ENCODE measurements at places on chromosomes 7 and 10. TPM values are rescaled to one million over a fixed set of nuclear protein-coding genes. Genes with fewer than 3 reads are reported as not detected.

Gene C10orf53
- not detected for total RNA-seq

Gene GCK
- total RNA-seq, result 1.2 TPM

Gene SNCG
- 252 TPM for total RNA-seq

Gene PRLHR
- not detected for total RNA-seq

Gene FAM13C
- total RNA-seq, result 43.0 TPM

Gene ENTPD1
- 39.4 TPM for total RNA-seq

Gene GSTO1
- total RNA-seq, result 116 TPM

Gene LRRC18
- not detected for total RNA-seq

Gene CALHM2
- total RNA-seq, result 63.5 TPM

Gene OR2A1
- not detected for total RNA-seq

Gene CADPS2
- total RNA-seq, result 16.8 TPM

Gene PCLO
- 3.2 TPM for total RNA-seq

- DNase-seq, result no peak
These were observed 46.4 kb downstream of the TCF7L2 start for GRCh38 chr10:112996462-112996861.

- no peak for DNase-seq
These were observed 537.5 kb downstream of the DNAJB6 start for GRCh38 chr7:157874208-157874816.

DNA sequence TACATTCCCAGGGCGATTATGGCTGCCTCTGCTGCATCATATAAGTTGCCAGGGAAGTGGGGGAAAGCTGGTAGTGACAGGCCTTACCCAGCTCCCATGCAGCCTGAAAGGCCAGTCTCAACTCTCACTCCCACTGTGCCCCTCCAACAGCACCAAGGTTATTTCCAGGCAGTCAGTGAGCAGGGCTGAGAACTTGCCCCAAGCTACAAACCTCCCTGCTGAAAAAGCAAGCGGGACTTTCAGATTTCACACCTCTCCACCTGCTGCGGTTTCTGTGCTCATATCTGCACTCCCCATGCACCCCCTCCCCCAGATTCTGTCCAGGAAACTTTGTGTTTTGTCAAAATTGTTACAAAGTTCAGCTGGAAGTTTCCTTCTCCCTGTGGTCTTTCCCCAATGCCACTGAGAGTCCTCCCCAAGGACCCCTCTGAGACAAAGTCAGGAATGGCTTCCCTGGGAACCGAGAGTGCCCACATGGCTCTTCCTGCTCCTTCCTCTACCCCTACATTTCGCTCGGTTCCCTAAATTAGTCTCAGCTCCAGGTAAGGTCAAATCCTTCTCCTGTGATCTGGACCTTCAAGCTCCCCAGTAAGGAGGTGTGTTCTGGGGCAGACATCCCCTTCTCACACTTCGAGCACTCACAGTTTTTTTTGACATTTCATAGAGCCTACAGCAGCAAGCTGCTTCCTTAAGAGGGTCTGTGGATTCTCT lies 25.3 kb upstream of the WNT2 start:
- no peak for DNase-seq

- no peak for DNase-seq
These were observed 15.4 kb upstream of the PRF1 start for GRCh38 chr10:70617798-70618568.

DNA sequence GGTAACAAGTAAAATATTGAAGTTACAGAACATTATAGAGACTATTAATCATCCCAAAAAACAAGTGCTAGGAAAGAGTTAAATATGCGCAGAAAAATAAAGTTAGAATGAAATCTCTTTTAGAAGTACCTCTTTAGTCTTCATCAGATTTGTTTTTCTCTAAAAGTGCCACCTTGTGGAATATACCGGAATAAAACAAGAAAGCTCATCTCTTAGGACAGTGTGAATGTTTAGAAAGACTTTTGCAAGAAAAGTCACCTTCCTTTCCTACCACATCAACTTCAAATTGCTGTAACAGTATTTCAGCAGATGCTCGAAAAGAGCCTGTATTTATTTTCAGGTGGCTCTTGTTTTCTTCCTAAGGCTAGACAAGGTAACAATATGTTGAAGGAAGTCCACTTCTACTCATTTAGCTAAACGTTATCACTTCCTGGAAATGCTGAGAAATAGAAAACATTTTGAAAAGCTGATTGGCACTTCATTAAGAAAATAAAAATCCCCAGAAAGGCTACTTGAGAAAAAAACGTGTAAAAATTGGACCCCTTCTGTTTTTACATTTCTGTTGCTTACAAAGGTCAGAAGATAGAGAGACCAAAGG lies 19.8 kb upstream of the FAM133B start:
- DNase-seq, result no peak

- DNase-seq, result no peak
These were observed 31.7 kb upstream of the GALNTL5 start for GRCh38 chr7:151924508-151924907.

DNA sequence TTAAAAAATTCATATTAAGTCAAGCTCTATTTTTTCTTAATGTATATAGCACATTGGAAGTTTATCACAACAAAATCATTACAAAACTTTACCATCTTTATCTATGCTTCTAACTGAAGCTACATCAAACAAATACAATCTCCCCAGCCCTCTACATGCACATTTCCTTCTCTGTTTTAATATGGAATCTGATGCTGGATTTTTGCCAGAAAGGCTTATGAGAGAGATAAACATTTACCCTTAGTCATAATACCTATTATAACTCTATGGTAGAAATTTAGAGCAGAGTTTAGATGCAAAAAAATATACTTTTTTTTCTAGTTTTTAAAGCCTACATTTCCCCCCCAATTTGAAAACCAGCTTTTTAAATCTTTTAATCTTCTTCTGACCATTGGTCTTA lies 1198.6 kb downstream of the GATA3 start:
- DNase-seq, result no peak

- no peak for DNase-seq
These were observed 53.8 kb upstream of the SEC61G start for GRCh38 chr7:54812756-54813322.

GRCh38 chr10:131004276-131004675 lies 307.2 kb downstream of the TCERG1L start:
- no peak for DNase-seq

DNA sequence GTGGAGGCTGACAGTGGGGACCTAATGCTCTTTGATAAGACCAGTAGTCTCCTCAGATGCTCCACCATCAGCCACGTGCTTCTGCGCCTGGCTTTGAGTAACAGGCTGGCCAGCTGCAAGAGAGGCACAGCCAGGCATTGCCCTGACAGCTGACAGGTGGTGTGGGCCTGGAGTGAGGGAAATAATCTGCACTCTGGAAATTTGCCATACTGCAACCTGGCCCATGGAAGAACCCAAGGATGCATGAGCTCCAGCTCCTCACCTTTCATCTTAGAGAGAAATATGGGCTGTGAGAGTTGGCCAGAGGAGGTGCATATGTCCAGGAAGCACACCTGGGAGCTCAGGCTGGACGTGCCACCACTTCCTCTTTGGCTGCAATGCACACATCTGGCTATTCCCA lies 118.9 kb downstream of the PLXDC2 start:
- no peak for DNase-seq

DNA sequence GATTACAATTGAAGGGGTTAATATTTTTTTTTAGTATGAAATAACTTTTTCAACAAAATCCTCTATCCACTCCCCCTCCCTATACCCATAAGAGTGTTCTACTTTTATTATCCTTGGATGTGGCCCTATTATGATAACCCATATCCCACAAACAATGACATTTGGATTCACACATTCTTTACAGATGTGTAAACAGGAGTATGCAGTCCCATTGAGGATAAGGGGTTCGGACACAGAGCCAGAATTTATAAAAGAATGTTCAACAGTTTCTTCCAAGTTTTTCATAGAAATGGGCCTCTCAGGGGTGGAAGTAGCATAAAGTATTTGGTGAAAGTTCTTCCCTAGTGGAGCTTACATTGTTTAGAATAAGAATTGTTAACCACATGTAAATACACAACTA lies 16.1 kb upstream of the PCLO start:
- DNase-seq, result no peak

- DNase-seq, result no peak
These were observed 81.3 kb downstream of the SEMA3A start for GRCh38 chr7:84113286-84113685.

- DNase-seq, result no peak
These were observed 169.7 kb upstream of the RHEB start for GRCh38 chr7:151689196-151689971.

DNA sequence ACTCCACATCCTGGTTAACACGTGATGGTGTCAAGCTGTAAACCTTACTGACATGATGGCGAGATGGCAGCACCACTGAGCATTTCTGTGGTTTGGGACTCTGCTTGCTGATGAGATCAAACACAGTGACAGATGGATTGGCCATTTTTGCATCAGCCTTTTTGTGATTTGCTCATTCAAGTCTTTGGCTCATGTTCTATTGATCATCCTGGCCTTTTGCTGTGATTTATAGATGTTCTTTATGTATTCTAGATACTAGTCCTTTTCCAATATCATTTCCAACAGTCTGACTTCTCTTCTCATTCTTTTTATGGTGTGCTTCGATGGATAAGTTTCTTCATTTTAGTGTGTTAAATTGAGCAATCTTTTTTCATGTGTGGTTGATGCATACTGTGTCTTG lies 24.7 kb upstream of the DIP2C start:
- DNase-seq, result no peak

DNA sequence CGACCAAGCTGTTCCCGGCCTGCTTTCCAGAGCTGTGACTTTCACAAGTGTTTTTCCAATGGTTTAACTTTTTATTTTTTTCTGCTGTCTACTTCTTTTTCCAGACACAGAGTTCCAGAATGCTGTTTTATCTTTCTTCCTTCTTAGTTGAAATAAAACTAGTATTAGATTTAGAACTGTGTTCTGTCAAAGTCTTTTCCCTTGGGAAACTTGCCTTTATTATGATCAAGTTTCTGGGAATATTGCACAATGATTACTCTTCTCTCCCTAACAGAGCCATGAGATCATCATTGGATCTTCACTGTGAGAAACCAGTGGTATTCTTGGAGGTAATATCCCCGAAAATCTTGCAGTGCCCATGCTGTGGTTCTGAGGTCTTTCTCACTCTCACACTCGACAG lies 104.9 kb upstream of the KCND2 start:
- DNase-seq, result no peak

DNA sequence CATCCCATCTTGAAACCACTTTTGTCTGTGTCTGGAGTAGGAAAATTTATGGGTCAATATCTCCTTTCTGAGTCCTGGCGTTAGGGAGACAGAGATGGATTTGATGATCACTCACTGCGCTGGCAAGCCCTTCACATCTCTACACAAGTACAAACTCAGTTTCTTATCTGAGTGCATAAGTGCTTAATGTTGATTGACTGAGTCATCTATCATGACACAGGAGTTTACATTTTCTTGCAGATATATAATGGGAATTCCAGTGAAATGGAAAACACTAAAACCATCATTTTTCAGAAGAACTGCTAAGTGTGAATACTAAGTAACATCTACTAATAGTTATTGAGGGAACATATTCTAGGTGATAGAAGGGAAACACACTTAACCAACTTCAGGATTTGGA lies 763.9 kb upstream of the COBL start:
- no peak for DNase-seq

- DNase-seq, result no peak
These were observed 48.0 kb downstream of the ZNF365 start for GRCh38 chr10:62422068-62422590.

GRCh38 chr10:26025523-26025922 lies 91.5 kb downstream of the MYO3A start:
- DNase-seq, result no peak

GRCh38 chr7:133201470-133201869 lies 51.4 kb upstream of the EXOC4 start:
- DNase-seq, result no peak

- no peak for DNase-seq
These were observed 174.0 kb upstream of the TCF7L2 start for GRCh38 chr10:112775892-112776674.

DNA sequence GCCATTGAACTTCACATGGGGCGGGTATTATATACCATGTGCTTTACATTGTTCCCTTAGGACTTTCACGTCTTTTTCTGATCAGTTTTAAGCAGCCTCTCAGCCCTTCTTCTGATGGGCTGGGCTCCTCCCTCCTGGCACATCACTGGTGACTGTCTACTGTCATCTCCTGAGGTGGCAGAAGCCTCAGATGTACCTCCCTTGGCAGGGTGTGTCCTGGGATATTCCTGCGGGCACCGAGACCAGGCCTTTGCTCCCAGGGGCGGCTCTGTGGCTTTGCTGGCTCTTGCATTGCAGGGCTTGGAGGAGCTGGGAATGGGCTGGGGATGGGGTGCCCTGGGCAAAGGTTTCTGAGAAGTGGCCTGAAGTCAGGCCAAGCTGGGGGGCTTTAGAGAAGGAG lies 34.6 kb upstream of the GOLGA7B start:
- no peak for DNase-seq

GRCh38 chr10:112231602-112232400 lies 48.2 kb upstream of the GPAM start:
- DNase-seq, result no peak

- no peak for DNase-seq
These were observed at the start of gene CRTAC1 for GRCh38 chr10:98030093-98030821. CRTAC1 (minus strand) TSS chr10:98030621; CDS start chr10:98030472, 149 bp downstream.

DNA sequence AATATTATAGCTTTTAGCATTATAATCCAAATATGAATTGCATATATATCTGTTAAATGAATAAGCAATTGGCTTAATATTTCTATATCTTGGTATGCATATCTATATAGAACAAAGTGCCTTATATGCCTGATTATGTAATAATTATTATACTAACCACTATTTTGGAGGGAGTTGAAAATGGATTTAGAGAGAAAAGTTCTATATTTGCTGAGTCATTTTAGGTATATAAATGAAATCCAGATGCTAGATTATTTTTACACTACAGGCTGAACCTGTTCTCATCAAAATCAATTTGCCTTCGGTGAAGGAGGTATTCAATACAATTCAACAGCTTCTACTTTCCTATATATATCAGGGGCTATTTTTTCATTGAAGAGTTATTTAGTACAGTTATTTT lies 276.4 kb downstream of the PCLO start:
- no peak for DNase-seq

DNA sequence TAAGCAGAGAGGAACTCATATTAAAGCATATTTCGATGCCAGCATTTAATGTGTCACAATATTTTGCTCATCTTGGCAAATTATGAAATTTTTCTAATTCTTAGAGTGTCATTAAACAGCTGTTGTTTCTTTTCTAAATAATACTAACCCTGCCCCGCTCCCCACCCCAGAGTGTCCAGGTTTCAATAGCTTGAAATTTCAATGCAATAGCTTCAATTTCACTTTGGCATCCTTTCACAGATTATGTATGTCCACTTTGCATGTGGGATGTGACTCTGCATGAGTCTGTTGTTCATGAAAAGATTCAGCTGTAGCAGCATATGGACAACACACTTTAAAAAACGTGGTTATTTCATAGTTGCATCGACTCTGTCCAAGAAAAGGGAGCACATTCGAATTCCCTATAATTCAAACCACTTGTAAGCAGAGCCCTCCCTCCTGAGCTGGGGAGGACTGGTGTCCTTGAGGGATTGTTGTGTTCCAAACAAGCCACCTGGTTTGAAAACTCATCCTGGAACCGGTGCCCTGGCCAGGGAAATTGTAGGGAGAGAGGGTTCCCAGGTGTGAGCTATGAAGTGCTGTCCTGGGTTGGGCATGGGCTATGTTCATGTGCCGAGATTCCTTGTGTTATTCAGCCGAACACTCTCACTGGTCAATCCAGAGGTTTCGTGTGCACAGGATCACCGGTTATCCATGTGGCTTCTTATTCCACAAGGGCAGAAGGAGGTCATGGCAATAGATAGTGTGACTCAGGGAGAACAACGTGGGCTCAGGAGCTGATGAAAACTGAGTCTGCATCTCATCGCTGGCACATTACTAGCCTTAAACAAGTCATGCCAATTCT lies 64.6 kb upstream of the CREB5 start:
- DNase-seq, result no peak
